ENCODE measurements at places on chromosomes 3 and 15.

DNA sequence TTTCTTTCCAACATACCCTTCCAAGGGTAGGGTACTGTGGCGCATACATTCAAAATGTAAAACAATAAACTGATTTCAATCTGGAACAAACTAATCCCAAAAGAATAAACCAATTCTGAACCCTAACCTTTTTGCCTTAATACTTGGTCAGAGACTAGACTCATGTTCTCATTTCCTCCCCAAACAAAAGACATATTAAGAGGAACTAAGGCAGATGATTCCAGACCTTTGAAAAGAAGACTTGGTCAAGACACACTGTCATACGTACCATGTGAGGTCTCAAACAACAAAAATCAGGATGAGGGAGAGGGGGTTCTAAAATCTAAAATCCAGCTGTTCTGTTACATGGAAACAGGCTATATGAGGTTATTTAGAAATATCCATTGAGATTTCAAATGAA, 102.1 kb downstream of the RFTN1 start:
- H3K4me3 ChIP-seq, result no peak overlapping the region
- peaks cover 48% of the 10 kb centered on the region for H3K4me1 ChIP-seq
- no peaks in the 10 kb centered on the region for H3K27me3 ChIP-seq
- DNase-seq, result no peak

DNA sequence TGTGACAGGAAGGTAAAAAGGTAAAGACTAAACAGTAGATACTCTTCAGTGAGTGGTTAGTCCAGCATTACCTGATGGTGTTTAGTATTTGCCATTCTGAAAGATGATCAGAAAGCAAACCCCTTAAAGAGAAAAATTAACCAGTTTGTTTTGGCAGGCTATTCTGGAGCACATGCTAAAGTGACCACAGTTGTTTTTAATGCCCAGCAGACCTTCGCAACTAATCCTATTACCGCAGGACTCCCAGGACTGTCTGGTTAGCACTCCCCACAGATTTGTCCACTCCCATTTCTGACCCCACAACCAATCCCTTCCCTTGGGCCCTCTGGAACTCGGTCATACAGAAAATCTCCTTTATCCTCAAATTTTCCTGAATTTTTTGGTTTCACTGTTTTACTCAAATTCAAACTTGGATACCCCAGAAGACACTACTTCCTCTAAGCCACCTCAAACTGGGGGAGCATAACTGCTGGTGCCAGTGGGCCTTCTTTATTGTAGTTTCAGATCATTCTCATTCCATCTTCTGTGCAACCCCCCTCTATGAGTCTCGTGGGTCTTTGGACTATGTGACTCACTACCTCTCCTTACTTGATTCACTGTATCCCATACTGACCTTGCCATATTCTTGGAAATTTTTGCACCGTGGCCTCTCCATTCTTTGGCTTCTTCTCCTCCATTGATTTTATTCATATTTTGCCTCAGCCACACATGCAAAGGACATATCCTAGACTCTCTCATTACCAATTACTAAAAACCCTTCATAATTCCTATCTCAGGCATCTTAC, 104.4 kb downstream of the RBMS3 start:
- peaks cover 41% of the 10 kb centered on the region for H3K4me1 ChIP-seq
- peak overlapping the region; percentile 56 for H3K27ac ChIP-seq
- H3K4me3 ChIP-seq, result no peak overlapping the region
- no peaks in the 10 kb centered on the region for H3K27me3 ChIP-seq
- no peak for DNase-seq

DNA sequence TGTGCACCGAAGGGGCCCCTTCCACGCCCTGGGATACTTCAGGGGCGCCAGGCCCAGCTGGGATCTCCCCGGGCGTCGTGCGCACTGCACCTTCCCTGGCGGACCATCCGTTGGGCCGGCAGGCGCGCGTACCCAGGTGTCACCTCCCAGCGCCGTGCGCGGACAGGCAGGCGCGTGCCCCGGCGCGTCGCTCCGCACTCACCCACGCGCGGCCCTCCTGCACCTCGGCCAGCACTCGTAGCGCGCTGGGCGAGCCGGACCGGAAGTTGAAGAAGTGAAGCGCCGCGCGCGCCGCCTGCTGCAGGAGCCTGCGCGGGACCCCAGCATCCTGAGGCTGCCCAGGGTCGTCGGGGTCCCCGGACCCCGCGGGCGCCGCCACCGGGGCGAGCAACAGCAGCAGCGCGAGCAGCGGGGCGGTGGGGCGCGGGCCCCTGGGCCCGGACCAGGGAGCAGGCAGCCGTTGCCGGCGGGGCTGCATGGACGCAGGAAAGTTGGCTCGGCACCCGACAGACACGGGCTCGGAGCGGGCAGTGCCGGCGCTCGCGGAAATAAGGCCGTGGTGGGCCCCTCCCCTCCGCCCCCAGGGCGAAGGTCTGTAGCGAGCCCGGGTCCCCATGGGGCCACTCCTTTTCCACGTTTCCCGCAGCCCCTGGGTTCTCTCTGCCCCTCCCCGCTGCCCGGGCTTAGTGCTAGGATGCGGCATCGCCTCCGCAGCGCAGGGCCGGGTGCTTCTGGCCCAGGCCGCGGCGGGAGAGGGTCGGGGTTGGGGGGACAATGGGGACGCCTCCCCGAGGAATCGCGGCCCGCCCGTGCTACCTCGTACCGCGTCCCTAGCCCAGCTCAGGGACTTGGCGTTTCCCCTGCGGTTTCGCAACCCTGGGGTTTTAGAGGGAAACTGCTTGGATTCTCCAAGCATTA, at the start of gene RARRES1:
TSS of gene RARRES1 (minus strand) at position 520 of the 918 bp plus-strand sequence. CDS start at position 478, 42 bp downstream.
- H3K27ac ChIP-seq, result peak within 1 kb of the TSS; percentile 92
- peak within 1 kb of the TSS; percentile 96 for H3K4me3 ChIP-seq
- H3K4me1 ChIP-seq, result peaks cover 56% of the 10 kb centered on the region
- no peaks in the 10 kb centered on the region for H3K36me3 ChIP-seq
- H3K27me3 ChIP-seq, result no peaks in the 10 kb centered on the region
- no peak for DNase-seq

- no peaks in the 10 kb centered on the region for H3K4me1 ChIP-seq
- H3K36me3 ChIP-seq, result peaks cover 20% of the 10 kb centered on the region
- H3K27me3 ChIP-seq, result no peaks in the 10 kb centered on the region
- no peak overlapping the region for H3K4me3 ChIP-seq
- no peak for DNase-seq
Observed at GRCh38 chr3:62289922-62290321, 83.4 kb downstream of the FEZF2 start.

DNA sequence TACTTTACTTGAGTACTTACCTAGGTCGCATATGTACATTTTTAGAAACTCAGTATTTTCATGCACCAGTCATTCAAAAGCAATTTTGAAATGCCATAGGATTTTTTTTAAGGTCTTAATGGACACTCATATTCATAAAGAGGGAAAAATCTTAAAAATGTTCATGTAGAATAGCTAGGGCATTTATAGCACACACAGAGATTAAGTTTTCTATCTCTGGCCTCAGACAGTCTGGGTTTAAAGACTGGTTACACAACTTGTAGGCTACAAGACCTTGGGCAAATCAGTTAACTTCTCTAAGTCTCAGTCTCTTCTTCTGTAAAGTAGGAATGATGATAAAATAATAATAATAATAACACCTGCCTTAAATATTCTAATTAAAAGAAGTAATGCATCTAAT, 48.5 kb upstream of the UBP1 start:
- H3K27me3 ChIP-seq, result no peaks in the 10 kb centered on the region
- no peaks in the 10 kb centered on the region for H3K36me3 ChIP-seq
- H3K27ac ChIP-seq, result no peak overlapping the region
- DNase-seq, result no peak
- H3K4me1 ChIP-seq, result no peaks in the 10 kb centered on the region

DNA sequence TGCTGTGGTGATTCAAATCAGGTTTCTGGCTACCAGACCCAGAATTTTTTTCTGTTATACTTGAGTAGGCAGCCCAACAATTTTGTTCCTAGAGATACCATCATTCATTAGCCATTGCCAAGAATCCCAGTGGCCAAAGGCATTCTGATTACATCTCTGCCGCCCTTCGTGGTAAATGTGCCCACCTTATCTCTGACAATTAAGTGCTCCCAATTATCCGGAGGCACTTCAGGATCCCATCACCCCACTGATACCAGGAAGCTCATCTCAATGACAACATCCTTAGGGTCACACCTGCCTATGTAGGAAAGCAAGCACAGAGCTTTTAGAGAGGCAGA, 43.2 kb upstream of the RPL35A start:
- peaks cover 10% of the 10 kb centered on the region for H3K4me1 ChIP-seq
- H3K27me3 ChIP-seq, result no peaks in the 10 kb centered on the region
- H3K36me3 ChIP-seq, result no peaks in the 10 kb centered on the region
- no peak for DNase-seq
